HepG2 (cell line): ENCODE measurements at places on chromosomes 6 and 20. TPM values are rescaled to one million over a fixed set of nuclear protein-coding genes. Genes with fewer than 3 reads are reported as not detected.

DNA sequence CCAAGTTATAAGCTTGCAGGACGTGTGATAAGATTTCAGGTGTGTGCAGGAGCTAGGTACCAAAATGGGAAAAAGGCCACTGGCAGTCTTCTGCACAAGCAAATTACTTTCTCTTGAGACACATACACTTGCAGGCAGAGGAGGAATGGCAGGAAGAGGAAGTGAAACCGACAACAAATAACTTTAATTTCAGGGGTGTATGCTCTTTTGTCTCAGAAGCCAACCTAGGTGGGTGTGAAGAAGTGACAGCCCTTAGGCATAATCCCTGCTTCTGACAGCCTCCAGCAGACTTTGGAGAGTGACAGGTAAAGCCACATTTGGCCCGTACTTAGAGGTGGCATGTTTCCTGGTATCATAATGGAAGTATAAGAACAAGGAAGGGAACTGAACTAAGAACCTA is 118.8 kb upstream of the TRAF3IP2 start:
- H3K27me3 ChIP-seq, result no peaks in the 10 kb centered on the region
- no peak overlapping the region for H3K4me3 ChIP-seq
- H3K27ac ChIP-seq, result no peak overlapping the region
- DNase-seq, result no peak
- H3K4me1 ChIP-seq, result no peaks in the 10 kb centered on the region
- no peaks in the 10 kb centered on the region for H3K36me3 ChIP-seq

- no peak for DNase-seq
- H3K27me3 ChIP-seq, result peaks cover 9% of the 10 kb centered on the region; the same call in 1 of the 3 replicates
- no peak overlapping the region for H3K4me3 ChIP-seq
- H3K27ac ChIP-seq, result no peak overlapping the region
- no peaks in the 10 kb centered on the region for H3K36me3 ChIP-seq
These were observed 12.4 kb upstream of the PTPRK start for GRCh38 chr6:128532827-128533226.

LY6G5C gene
- total RNA-seq, result 0.33 TPM in 1 of 2 replicates, not detected in the other

- peak overlapping the region; percentile 66 for H3K4me3 ChIP-seq
- DNase-seq, result no peak
- H3K27ac ChIP-seq, result peak overlapping the region; percentile 78
- no peaks in the 10 kb centered on the region for H3K36me3 ChIP-seq
These were observed 87.0 kb downstream of the OR2B2 start for GRCh38 chr6:27825025-27825793.

- H3K27me3 ChIP-seq, result no peaks in the 10 kb centered on the region; the same call in 2 of the 3 replicates
- H3K4me1 ChIP-seq, result peaks cover 19% of the 10 kb centered on the region
- H3K4me3 ChIP-seq, result no peak overlapping the region
- no peak for DNase-seq
- H3K36me3 ChIP-seq, result no peaks in the 10 kb centered on the region
These were observed 246.8 kb downstream of the ARID1B start for GRCh38 chr6:157023958-157024357.

RBPJL gene
- not detected in 2 replicates for total RNA-seq
